ENCODE measurements at places on chromosomes 3 and 15.

DNA sequence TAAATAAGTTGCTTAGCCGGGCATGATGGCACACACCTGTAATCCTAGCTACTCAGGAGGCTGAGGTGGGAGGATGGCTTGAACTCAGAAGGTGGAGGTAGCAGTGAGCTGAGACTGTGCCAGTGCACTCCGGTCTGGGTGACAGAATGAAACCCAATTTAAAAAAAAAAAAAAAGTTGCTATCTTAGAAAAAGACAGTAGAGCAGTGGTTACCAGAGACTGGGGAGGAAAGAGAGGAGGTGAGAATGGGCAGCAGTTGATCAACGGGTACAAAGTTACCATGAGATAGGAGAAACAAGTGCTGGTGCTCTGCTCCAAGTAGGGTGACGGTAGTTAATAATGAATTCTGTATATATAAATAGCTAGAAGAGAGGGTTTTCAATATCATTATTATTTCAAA lies 821 bp upstream of the CCR2 start:
- H3K27me3 ChIP-seq, result peaks cover 51% of the 10 kb centered on the region
- no peak for DNase-seq
- H3K4me3 ChIP-seq, result no peak overlapping the region

GRCh38 chr3:112355307-112355687 lies 22.3 kb downstream of the CD200 start:
- no peaks in the 10 kb centered on the region for H3K4me1 ChIP-seq
- H3K36me3 ChIP-seq, result no peaks in the 10 kb centered on the region
- H3K27ac ChIP-seq, result no peak overlapping the region
- H3K27me3 ChIP-seq, result peaks cover 12% of the 10 kb centered on the region
- DNase-seq, result no peak

GRCh38 chr15:58770519-58770856 lies 614 bp upstream of the MINDY2 start:
- peak overlapping the region; percentile 92 for H3K27ac ChIP-seq
- DNase-seq, result peak; percentile 91
- peak overlapping the region; percentile 74 for H3K4me3 ChIP-seq
- no peaks in the 10 kb centered on the region for H3K36me3 ChIP-seq

DNA sequence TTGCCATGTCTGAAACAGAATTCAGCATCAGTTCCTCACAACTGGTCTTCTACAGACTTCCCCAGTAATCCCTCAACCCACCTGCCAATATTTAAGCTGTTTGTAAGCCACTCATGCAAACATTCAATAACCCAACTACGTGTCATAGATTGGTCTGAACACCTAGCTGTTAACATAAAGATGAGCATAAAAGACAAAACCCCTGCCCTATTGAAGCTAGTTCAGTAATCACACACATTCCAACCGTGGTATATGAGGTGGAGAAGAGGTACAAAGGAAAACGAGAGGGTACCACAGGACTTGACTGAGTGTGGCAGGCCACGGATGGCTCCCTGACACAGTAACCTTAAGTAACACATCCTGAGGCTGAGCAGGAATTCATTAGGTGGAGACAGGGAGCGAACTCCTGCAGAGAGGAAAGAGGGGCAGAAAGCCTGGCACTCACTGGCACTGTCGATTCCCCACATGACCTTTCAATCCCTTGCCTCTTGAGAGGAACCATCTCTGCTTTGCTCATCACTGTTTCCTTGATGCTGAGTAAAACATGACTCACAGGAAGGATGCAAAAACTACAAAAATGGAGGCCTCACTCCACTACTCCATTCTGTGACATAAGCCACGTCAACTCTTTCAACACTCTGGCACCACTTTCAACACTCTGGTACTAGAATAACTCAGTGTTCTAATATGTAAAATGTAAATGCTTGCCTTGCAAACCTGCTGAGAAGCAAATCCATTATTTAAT lies 31.3 kb downstream of the RPN1 start:
- H3K27me3 ChIP-seq, result no peaks in the 10 kb centered on the region
- peak; percentile 94 for DNase-seq
- H3K4me3 ChIP-seq, result peak overlapping the region; percentile 83
- H3K36me3 ChIP-seq, result peaks cover 19% of the 10 kb centered on the region
- H3K4me1 ChIP-seq, result peaks cover 21% of the 10 kb centered on the region

DNA sequence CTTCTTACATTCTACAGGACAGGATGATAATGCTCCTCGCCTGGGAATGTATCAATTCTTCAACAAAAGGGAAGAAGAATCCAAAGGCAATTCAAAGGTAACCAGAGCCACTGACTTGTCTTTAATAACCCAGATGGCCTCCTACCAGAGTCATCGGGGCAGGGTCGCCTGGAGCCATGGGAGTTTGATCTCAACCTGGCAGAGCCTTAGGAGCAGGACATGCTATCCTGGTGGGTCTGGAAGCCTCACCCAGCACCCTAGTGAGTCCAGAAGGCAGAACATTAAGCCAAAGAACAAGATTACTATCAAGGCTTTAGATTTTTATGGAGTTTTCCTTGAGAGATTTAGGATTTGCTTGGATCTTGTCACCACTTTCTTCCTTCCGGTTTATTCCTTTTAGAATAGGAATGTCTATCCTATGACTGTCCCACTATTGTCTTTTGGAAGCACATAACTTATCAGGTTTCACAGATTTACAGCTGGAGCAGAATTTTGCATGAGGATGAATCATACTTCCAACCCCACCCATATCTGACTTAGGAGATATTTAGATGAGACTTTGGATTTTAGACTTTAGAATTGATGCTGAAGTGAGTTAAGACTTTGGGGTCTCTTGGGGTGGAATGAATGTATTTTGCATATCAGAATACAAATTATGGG lies 330.3 kb upstream of the GOLIM4 start:
- H3K4me3 ChIP-seq, result no peak overlapping the region
- peak; percentile 2 for DNase-seq
- no peak overlapping the region for H3K27ac ChIP-seq

DNA sequence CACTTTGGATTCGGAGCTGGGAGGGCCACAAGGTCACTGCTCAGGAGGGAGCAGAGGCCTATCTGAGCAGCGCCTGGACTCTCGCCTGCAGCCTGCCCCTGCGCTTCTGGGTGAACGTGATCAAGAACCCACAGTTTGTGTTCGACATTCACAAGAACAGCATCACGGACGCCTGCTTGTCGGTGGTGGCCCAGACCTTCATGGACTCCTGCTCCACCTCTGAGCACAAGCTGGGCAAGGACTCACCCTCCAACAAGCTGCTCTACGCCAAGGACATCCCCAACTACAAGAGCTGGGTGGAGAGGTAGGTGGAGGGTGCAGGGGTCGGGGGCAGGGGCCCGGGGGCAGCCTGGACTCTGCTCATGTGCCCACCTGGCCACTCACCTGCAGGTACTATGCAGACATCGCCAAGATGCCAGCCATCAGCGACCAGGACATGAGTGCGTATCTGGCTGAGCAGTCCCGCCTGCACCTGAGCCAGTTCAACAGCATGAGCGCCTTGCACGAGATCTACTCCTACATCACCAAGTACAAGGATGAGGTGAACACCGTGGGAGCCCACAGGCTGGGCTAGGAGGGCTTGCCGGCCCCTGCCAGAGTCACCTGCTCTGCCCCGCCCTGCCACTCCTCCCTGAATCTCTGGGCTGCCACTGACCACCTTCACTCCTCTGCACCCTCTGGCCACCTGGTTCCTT lies 49.5 kb downstream of the PLXNA1 start:
- no peaks in the 10 kb centered on the region for H3K27me3 ChIP-seq
- no peak for DNase-seq
- H3K27ac ChIP-seq, result no peak overlapping the region
- H3K36me3 ChIP-seq, result no peaks in the 10 kb centered on the region

DNA sequence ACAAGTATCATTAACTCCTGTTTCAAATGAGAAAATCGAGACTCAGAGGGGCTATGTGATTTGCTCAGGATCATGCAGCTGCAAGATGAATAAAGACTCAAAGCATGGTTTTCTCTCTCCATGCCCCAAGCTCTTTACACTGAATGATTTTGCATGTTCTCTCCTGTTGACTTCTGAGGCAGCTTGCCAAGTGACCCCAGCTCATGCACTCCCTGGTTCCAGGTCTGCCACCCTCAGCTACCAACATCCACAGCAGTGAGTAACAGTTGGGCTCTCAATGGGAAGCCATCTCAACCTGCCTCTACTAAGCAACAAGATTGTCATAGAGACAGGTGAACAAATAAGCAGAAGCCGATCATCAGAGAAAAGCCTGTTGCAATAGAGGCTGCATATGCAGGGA lies 116.9 kb upstream of the GADL1 start:
- H3K36me3 ChIP-seq, result no peaks in the 10 kb centered on the region
- H3K27ac ChIP-seq, result no peak overlapping the region
- peaks cover 42% of the 10 kb centered on the region for H3K4me1 ChIP-seq
- no peak overlapping the region for H3K4me3 ChIP-seq
- H3K27me3 ChIP-seq, result no peaks in the 10 kb centered on the region

DNA sequence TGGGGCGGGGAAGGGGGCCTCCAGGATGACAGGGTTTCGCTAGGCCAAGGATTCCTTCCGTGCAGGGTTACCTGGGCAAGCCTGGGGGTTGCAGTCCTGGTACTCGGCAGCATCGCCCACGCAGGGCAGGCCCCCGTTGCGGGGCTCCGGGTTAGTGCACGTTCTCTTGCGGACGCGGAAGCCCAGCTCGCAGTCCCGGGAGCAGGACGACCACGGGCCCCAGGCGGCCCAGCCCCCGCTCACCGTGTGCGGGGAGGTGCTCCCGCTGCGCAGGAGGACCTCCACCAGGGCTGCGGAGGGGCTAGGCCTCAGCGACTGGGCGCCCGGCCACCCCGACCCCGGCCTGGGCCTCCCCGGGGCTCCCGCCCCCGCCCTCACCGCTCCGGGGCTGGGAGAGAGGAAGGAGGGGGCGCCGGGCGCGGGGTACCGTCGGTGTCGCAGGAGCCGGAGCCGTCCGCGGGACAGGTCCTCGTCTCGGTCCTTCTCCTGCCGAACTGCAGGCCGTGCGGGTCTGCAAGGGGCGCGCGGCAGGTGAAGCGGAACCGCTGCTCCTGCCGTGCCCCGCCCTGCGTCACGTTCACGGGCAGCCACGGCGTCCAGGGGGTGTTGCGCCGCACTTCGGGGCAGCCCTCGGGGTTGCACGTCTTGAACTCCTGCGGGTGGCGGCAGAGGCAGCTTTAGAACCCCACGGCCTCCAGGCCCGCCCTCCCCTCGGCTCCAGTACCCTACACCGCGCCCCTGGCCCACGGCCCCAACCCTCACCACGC lies 114.6 kb downstream of the SEMA5B start:
- H3K36me3 ChIP-seq, result no peaks in the 10 kb centered on the region
- H3K27me3 ChIP-seq, result peaks cover 7% of the 10 kb centered on the region
- H3K4me3 ChIP-seq, result no peak overlapping the region
- no peak overlapping the region for H3K27ac ChIP-seq
- no peaks in the 10 kb centered on the region for H3K4me1 ChIP-seq

DNA sequence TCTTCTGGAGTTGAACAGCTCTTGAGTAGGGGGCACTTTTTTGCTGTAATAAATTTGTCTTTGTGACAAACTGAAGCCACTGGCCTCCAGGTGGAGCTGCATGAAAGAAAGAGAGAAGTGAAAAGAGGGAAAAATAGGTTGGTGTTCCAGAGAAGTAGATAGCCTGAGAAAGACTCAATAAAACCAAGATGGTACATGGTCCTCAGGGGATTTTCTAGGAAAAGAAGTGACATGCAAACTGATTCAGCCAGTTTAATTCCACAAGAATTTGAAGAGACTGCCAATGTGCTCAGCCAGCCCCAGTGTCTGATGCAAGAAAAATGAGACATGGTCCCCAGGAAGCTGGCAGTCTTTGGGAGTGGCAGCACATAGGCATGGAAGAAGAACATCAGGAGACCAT lies 152.7 kb downstream of the CD47 start:
- peaks cover 16% of the 10 kb centered on the region for H3K4me1 ChIP-seq
- no peaks in the 10 kb centered on the region for H3K36me3 ChIP-seq
- H3K27ac ChIP-seq, result peak overlapping the region; percentile 32
- peak; percentile 89 for DNase-seq

- H3K27ac ChIP-seq, result no peak overlapping the region
- 0 out of 2 replicates have a peak, but pooled peaks cover 4% of the 10 kb centered on the region for H3K27me3 ChIP-seq
- DNase-seq, result no peak
- no peak overlapping the region for H3K4me3 ChIP-seq
- H3K4me1 ChIP-seq, result peaks cover 4% of the 10 kb centered on the region
Measured at GRCh38 chr3:31974471-31974870, 6.6 kb downstream of the OSBPL10 start.

- no peak for DNase-seq
- peaks cover 66% of the 10 kb centered on the region for H3K4me1 ChIP-seq
- H3K27me3 ChIP-seq, result no peaks in the 10 kb centered on the region
Measured at GRCh38 chr15:38259134-38259533, 6.5 kb downstream of the SPRED1 start.

DNA sequence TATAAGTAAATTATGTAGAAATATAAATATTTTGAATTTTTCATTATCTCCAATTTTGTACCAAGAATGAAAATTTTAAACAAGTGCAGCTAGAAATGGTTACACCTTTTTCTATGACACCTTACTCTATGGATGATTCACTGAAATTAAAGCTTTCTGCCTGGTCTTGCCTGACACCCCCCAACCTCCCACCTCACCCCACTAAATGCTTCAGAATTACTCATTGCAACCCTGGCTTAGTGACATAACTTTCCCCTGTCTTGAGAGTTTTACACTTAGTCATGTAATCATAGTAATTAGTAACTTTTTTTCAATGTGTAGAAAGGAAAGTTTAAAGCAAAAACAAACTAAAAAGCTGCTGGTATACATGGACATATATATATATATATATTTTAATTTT lies 42.0 kb upstream of the MEIS2 start:
- no peaks in the 10 kb centered on the region for H3K27me3 ChIP-seq
- H3K4me1 ChIP-seq, result peaks cover 9% of the 10 kb centered on the region
- DNase-seq, result peak; percentile 8
- no peak overlapping the region for H3K27ac ChIP-seq
- no peak overlapping the region for H3K4me3 ChIP-seq

- no peak for DNase-seq
- H3K27ac ChIP-seq, result no peak overlapping the region
- no peaks in the 10 kb centered on the region for H3K27me3 ChIP-seq
- no peak overlapping the region for H3K4me3 ChIP-seq
- no peaks in the 10 kb centered on the region for H3K36me3 ChIP-seq
- no peaks in the 10 kb centered on the region for H3K4me1 ChIP-seq
Measured at GRCh38 chr15:31255732-31256377, 70.8 kb upstream of the KLF13 start.

GRCh38 chr3:46464326-46465195 lies at the start of gene LTF:
LTF (minus strand) TSS chr3:46464905; CDS start chr3:46464867, 38 bp downstream.
- peaks cover 59% of the 10 kb centered on the region for H3K27me3 ChIP-seq
- DNase-seq, result no peak
- H3K27ac ChIP-seq, result no peak within 1 kb of the TSS
- H3K36me3 ChIP-seq, result no peaks in the 10 kb centered on the region
- H3K4me3 ChIP-seq, result no peak within 1 kb of the TSS
- no peaks in the 10 kb centered on the region for H3K4me1 ChIP-seq

- H3K27me3 ChIP-seq, result peaks cover 14% of the 10 kb centered on the region
- no peak overlapping the region for H3K4me3 ChIP-seq
- H3K4me1 ChIP-seq, result no peaks in the 10 kb centered on the region
Measured at GRCh38 chr15:87348746-87349145, 907.8 kb downstream of the NTRK3 start.

GRCh38 chr3:61226166-61226686 lies 25.0 kb downstream of the FHIT start:
- no peaks in the 10 kb centered on the region for H3K27me3 ChIP-seq
- no peaks in the 10 kb centered on the region for H3K36me3 ChIP-seq
- no peak overlapping the region for H3K4me3 ChIP-seq
- no peak overlapping the region for H3K27ac ChIP-seq
- H3K4me1 ChIP-seq, result no peaks in the 10 kb centered on the region

GRCh38 chr3:49910409-49911123 lies 6.9 kb upstream of the MST1R start:
- DNase-seq, result no peak
- H3K4me1 ChIP-seq, result peaks cover 7% of the 10 kb centered on the region
- no peaks in the 10 kb centered on the region for H3K36me3 ChIP-seq
- H3K27me3 ChIP-seq, result no peaks in the 10 kb centered on the region
- no peak overlapping the region for H3K4me3 ChIP-seq
